ENCODE measurements at places on chromosomes 2 and 18.
A peak's percentile ranks its signal among the peaks of the same experiment; 100 is the strongest.

DNA sequence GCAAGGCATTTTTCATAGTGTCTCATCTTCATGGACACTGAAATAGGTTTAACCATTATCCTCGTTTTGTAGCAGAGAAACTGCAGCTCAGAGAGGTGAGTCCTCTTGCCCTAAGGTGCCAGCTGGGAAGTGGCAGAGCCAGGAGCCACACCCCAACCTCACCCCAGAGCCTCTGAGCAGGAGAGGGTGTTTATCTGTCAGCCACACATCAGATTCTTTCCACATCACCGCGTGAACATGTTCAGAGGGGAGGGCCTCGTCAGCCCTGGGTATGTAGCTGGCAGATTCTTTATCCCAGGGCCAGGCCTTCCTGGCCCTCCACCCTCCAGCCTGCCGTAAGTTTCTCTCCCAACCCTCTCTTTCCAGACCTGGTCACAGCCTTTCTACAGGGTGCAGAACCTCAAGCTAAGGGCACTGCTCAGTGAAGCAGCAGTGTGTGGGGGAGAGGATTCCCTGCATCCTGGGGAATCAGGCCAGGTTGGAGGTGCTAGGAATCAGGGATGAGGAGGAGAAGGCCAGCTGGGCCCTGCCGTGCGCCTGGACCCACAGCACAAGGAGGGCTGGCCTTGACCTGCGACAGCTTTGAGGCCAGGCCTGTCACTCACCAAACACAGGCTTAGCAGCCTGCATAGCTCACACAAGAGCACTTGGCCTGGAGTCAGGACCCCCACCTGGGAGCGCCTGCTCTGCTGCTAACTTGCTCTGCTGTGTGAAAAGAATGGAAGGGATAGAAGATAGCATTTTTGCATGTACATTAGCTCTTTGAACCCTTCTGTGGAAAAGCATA, 111.3 kb upstream of the MCFD2 start:
- no peak for DNase-seq

GRCh38 chr2:121030523-121030922, 254.5 kb downstream of the TFCP2L1 start:
- no peak for DNase-seq

- DNase-seq, result peak; percentile 36
Measured at GRCh38 chr2:222613715-222614331, 42.1 kb downstream of the FARSB start.

- DNase-seq, result no peak
Measured at GRCh38 chr18:71936744-71937143, 607.4 kb downstream of the CBLN2 start.

GRCh38 chr2:112708968-112709367, 11.9 kb upstream of the NT5DC4 start:
- no peak for DNase-seq

DNA sequence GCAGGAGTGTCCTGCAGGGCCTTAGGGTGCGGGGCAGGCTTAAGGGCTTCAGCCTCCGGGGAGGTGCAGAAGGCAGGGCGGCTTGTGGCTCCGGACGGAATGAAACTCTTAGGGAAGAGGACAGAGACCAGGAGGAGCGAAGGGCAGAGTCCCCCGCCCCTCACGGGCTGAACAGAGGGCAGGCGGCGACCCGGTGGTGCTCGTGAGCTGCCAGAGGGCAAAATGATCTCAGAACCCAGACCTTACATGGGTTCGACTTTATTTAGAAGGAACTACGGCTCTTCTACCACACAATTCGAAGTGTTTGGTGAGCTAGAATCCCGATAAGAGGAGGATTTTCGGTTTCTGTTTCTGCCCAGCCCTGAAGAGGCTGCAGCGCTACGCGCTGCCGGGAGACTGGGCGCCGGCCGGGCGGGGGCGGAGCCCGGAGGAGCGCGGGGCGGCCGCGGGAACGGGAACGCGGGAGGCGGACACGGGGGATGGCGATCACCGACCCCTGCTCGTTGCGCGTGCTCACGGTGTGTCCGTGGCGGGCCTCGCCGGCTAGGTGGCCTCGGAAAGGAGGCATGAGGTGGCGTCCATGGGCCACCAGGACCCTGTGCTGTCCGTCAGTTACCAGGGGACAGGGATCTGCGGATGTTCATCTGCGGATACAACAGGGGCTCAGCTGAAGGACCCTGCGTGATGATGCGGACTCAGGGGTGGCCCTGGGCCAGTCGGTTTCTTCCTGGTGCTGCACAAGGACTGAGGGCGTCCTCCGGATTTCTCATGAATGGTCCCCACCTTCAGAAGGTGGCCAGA, 4.2 kb upstream of the SP100 start:
- peak; percentile 54 for DNase-seq

DNA sequence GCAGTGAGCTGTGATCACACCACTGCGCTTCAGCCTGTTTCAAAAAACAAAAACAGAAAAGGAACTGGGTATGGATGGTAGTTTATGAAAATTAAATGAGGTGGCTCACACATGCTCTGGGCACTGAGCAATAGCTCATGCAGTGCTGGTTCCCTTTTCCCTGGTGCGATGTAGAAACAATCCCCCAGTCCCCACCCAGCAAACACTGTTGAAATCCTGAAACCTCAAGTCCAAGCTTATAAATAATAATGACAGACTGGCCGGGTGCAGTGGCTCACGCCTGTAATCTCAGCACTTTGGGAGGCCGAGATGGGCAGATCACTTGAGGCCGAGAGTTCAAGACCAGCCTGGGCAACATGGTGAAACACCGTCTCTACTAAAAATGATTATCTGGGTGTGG, 55.4 kb upstream of the SMAD2 start:
- no peak for DNase-seq

All from GM19239 (cell line).